Common myeloid progenitor, CD34-positive (primary cell): ENCODE measurements at places on chromosomes 1 and 21.

GRCh38 chr1:55301912-55302311 lies 86.7 kb upstream of the USP24 start:
- no peak for DNase-seq

GRCh38 chr1:246569248-246570238 lies 3.3 kb downstream of the CNST start:
- DNase-seq, result peak; percentile 52

- DNase-seq, result no peak
Observed at GRCh38 chr21:27513016-27513415, 546.1 kb upstream of the ADAMTS5 start.

- DNase-seq, result no peak
Observed at GRCh38 chr1:47510282-47510811, 72.5 kb downstream of the FOXD2 start.

DNA sequence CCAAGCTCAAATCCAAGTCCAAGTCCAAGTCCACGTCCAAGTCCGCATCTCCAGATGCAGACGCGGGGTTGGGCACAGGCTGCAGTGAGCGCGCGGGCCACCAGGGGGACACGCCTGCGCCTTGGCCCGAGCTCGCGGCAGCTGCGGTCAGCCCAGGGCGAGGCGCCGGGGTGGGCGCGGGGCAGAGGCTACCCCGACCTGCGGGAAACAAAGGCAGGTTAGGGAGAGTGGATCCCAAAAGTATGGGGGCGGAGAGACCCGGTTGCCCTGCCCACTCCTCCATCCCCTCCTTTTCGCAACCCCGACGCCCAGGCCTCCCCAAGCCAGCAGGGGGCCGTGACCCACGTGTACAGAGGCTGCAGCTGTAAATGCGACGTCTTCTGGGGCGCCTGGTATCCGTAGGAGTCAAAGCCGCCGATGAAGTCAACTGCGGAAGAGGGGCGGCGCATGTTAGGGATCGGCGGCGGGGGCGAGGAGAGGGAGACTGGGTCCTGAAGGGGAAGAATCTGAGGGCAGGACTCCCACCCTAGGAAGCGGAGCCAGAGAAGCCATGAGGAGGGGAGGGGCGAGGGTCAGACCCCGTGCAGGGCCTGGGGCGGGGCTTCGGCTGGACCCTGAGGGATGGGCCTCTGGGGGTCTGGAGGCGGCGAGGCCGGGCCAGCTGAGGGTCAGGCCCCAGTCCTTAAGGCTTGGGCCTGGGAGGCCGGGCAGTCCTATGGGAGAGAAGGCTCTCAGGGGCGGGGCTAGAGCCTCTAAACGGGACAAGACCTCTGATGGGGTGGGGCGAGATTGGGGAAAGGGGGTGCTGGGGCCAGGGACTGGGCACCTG lies 58.0 kb downstream of the NKAIN1 start:
- DNase-seq, result peak; percentile 77

DNA sequence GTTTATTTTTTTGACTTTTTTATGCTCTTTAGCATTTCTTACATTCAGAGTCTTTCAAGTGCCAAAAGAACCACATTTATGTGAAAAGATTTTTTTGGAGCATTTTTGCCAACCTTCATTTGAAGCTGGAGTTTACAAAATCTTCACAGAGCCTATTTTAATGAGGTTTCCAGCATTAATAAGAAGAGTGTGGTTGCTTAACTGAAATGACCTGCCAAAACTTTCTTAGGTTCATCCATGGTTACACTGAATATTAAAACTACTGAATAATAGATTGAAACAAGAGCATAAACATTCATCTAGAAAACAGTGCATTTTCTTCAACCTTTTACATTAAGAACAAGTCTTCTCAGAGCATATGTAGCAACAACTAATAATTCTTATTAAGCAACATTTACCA lies 672.3 kb upstream of the CXADR start:
- DNase-seq, result no peak
